ENCODE measurements at places on chromosomes 5 and 9.

- no peak for DNase-seq
These were observed 1.7 kb upstream of the PLPPR1 start for GRCh38 chr9:101026824-101027223.

GRCh38 chr9:33233626-33234342 lies 6.2 kb upstream of the SPINK4 start:
- DNase-seq: no peak

- DNase-seq: no peak
These were observed 33.0 kb upstream of the HOMER1 start for GRCh38 chr5:79546782-79547428.

- no peak for DNase-seq
These were observed 452.1 kb upstream of the MPDZ start for GRCh38 chr9:13731637-13732036.

DNA sequence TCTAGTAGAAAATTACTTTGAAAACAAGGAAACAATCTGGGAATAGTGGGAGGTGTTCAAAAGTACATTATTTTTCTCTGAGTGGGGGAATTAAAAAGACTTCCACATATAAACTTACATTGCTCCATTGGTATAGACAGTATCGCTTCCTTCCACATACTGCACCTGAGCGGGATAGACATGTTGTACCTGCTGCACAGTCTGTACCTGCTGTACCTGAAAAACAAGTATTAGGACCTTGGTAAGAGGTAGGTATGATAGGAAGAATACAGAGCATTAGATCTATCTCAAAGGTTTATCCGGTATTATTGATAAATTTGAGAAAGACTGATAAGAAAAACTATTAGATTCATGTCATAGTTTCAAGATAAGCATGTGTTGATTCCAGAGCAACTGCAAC lies 179.3 kb downstream of the RFX3 start:
- no peak for DNase-seq

- DNase-seq: no peak
These were observed 51.3 kb upstream of the PTPN3 start for GRCh38 chr9:109549386-109549785.

Data from activated T-cell treated with anti-CD3 and anti-CD28 coated beads for 48 hours (primary cell).